Omental fat pad (tissue), 4 donors: ENCODE measurements at places on chromosomes 12 and 14.

GRCh38 chr12:117158096-117158495, 32.2 kb downstream of the FBXO21 start:
- no peak for DNase-seq

GRCh38 chr14:93286212-93286890, 46.5 kb downstream of the BTBD7 start:
- no peak for DNase-seq

DNA sequence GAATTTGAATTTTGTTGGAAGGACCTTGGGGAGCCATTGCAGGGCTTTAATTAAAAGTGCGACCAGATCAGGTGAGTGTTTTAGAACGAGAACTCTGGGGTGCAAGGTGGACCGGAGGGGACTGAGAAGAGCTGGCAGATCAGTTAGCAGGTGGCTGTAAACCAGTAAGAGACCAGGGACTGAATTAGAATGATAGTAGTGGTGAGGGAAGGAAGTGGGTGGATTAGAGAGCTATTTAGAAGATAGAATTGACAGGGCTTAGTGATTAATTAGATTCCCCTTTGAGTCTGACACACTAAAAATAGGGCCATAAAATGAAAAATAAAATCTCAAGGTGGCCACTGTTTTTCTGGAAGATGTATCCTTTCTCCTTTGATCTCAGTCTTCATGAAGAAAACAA, 44.8 kb downstream of the PLXNC1 start:
- DNase-seq, result no peak

- no peak for DNase-seq
Measured at GRCh38 chr14:26217778-26218177, 380.1 kb downstream of the NOVA1 start.

- DNase-seq, result no peak
Measured at GRCh38 chr12:106081606-106082005, 57.1 kb downstream of the NUAK1 start.

GRCh38 chr14:38762845-38763244, 340.2 kb downstream of the SEC23A start:
- no peak for DNase-seq

- DNase-seq, result no peak
Measured at GRCh38 chr12:52969828-52970569, 21.1 kb downstream of the KRT18 start.

- no peak for DNase-seq
Measured at GRCh38 chr14:65007202-65007601, 20.5 kb downstream of the FNTB start.

GRCh38 chr12:114240288-114240687, 165.7 kb downstream of the TBX5 start:
- no peak for DNase-seq

GRCh38 chr12:121773011-121773777, 20.3 kb downstream of the RHOF start:
- DNase-seq, result no peak

- DNase-seq, result no peak
Measured at GRCh38 chr12:109765446-109765810, 51.8 kb downstream of the FAM222A start.

DNA sequence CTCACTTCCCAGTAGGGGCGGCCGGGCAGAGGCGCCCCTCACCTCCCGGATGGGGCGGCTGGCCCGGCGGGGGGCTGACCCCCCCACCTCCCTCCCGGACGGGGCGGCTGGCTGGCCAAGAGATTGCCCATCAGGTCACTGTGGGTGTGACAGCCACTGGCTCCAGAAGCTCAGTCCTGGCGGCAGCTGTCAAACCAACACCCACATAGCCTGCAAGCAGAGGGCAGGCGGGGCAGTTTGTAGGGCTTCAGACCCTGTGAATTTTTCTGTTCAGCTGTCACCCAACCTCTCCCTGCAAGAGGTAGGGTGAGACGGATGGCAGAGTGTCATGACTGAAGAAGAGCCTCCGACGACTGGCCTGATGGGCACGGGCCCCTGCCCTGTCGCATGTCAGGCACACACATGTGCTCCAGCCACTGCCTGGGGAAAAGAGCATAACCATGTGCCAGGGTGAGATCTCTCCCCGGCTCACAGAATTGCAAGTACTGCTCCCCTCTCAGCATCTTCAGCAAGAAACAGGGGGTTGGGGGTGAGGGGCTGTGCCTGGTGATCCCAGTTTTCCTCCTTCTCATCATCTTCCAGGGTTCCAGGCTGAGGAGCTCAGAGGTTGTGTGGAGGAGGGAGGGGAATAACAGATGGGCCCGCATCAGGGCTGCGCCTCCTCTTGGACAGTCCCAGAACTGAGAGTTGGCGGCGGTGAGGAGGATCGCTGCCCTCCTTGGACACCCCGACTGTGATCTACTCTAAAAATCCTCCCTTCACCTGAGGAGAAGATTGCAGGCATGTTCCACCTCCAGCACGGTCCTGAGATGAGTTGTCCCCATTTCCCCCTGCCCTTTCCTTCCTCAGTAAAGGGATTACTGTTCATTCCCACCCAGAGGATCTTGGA, 11.2 kb upstream of the PRPH start:
- no peak for DNase-seq

DNA sequence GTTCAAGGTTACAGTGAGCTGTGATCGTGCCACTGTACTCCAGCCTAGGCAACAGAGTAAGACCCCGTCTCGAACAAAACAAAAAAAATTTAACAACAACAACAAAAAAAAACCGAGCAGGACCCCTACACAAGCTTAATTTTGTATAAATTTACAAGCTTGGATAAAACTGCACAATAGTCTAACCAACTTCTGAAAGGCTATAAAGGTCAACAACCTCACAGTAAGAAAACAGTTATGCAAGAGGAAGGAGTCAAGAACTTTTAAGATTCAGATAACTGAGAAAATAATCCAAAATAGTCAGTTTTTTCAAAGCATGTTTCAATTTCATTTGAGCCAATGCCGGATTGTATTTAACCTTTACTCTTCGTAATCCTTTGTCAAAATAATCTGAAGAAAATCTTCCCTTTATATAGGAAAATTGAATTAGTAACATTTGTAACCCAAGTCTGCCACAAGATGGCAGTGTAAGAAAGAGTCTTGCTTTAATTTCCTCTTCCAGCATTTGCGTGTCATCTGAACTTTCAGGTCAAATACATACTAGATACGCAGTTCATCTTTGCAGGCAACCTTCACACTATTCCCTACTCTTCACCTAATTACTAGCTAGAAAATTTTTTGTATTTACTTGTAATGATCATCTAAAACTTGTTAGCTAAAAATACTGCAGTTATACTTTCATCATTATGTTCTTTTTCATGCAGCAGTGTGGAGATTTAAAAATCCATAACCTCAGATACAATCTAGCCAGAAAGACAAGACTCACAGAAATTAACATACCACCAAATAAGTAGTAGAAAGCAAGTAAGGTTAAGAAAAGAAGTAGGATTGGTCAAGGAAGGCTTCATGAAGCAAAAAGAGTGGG, 5.8 kb downstream of the CCNB1IP1 start:
- DNase-seq, result no peak

GRCh38 chr12:123142518-123142840, 8.4 kb downstream of the PITPNM2 start:
- no peak for DNase-seq

DNA sequence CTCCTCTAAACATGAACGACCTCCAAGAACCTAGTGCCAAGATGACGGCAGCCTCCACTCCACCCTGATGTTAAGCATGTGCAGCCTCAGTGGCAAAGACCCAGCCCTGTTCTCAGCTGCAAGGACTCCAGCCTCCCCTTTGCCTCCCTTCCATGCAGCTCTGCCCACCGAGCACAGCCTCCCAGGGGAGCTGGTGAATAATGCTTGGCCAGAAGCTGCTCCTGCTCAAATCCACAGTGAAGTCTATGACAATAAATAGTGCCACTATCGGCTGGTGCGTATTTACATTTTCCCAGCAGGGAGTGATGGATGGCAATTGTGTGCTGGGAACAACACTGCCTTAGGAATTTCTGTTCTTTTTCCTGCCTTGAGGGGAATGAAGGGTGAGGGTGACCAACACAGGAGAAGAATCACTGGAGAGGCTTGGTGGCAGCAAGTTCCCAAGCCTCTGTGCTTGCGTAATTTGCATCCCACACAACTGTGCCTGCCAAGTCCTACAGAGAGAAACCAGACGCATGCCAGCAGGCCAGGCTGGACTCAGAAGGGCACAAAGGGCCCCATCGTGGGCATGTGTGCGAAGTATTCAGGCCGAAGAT, 29.9 kb upstream of the TC2N start:
- no peak for DNase-seq

DNA sequence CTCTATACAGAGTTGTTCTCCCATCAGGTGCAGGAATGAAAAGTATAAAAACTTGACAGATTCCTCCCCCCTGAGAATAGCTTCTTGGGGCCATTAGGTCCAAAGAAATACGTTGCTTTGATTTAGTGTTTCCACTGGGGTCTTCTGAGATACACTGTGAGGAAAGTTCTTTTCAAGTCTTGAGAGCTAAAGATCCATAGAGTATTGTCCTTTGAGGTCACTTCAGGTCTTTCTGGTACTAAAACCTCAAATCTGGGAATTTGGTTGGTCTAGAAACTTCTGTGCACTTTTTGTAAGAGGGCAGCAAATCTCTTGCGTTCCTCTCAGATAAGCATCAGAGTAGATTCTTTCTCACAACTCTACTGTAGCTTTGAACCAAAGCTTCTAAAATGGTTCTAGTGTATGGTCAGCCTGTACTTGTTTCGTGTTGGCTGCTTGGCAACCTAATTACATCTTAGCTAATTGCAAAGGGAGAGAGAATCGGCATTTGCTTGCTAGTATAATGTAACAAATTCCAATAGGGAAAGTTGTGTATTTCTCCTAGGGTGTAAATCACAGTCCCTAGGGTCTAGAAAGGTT, 10.0 kb downstream of the SRSF5 start:
- no peak for DNase-seq

- DNase-seq, result no peak
Measured at GRCh38 chr12:47611906-47612305, 93.9 kb downstream of the RPAP3 start.

DNA sequence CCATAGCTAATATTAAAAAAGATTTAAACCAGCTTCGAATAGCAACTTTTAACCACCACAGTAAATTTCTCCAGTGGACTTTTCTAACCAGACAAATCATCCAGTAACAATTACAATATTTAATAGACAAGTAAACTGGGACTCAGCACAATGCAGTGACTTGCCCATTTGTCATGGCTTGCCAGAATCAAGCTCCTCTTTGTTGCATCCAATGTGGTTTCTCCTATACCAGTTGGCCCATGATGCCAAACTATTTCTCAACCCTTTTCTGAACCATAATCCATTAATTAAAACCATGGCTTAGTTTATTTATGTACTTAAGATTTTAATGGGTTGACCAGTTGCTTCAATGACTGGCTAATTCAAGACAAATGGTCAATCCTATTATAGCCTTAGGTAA, 64.4 kb downstream of the DIO2 start:
- no peak for DNase-seq

DNA sequence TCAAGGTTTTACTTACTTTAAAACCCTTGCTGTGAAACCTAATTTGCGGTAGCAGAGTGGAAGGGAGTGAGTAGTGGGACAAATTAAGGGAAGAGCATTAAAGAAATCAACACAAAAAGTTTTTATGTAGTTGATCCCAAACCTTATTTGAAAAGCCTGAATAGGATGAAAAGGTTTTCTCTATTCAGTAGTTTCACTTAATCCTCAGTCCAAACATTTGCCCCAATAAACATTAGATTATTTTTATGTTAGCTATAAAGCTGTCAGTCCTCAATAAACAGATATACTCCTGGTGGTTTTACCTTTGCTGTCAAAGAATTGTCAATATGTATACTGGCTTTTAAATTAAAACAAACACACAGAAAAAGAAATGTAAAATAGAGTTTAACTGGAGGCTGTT, 136.0 kb downstream of the PAX9 start:
- DNase-seq, result no peak

DNA sequence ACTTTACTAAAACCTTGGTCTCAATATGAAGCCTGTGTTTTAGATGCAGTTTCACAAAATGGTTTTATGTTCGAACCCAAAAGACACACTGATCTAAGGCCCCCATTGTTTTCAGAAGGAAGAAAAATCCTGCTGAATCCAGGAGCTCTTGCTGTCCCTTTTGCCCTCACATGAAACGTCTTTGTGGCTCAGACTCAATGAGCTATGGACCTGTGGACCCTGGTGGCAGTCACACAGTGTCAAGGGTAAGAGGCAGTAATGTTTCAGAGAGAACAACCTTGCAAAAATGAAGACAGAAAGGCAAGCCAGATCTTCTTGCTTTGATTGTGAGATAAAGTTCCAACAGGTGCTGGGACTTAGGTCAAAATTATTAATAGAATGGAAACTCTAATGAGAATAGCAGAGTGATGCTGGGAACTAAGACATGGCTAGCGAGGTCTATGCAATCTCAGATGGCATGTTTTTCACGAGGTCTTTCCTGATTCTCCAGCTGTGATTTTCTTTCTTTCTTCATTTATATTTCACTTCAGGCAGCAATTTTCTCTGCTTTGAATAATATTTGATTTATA, 164.9 kb upstream of the SLC38A2 start:
- no peak for DNase-seq

DNA sequence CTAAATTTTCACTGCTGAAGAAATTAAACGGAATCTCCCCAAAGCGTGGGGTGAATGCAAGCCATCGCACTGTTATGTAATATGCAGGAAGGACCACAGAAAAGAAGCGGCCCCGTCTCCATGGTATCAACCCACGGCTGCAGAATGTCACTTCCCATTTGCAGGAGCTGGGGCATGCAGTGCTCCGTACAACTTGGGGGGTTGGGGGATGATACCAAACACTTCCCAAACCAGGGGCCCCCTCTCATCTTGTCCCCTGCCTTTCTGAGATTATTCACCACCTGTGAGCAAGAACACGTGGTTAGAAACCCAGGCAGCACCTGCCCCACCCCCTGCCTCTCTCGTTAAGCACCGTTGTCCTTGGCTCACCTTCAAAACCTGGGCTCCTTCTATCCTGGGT, 505.1 kb upstream of the TMEM132C start:
- no peak for DNase-seq

DNA sequence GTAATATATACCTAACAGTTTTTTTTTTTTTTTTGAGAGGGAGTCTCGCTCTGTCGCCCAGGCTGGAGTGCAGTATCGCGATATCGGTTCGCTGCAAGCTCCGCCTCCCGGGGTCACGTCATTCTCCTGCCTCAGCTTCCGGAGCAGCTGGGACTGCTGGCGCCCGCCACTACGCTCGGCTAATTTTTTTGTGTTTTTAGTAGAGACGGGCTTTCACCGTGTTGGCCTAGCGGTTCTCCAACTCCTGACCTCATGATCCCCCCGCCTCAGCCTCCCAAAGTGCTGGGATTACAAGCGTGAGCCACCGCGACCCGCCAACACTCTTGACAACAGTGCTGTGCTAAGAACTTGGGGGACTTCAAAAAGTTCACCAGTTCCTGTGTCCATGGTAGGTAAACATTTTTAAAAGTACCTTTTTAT, 63.5 kb downstream of the FOXG1 start:
- DNase-seq, result no peak
